NCI-H1436 (cell line): ENCODE measurements at places on chromosomes 3 and 15.

GRCh38 chr3:50157827-50158529 lies 2.9 kb downstream of the SEMA3F start:
- no peak for DNase-seq

DNA sequence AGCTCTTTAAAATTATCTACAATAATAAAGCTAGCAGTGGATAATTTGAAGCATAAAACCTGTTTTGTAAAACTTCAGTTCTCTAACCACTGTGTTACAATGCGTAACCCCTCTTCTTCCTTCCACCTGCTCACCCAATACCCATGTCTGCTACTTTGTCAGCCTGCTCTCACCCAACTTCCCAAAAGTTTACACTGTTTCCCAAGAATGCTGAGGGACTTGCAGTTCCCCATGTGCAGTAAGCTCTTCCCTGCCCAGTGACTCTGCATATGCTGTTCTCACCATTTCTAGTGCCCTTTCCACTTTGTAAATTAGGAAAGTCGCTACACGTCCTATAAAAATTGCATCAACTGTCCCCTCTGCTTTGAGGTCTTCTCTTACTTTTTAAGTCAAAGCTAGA lies 315.9 kb upstream of the SEMA6D start:
- DNase-seq = no peak

- no peak for DNase-seq
These were observed 336.1 kb upstream of the NR2F2 start for GRCh38 chr15:95994418-95994817.

GRCh38 chr3:40490916-40491315 lies 14.0 kb downstream of the ZNF619 start:
- DNase-seq = no peak

- no peak for DNase-seq
These were observed 11.9 kb downstream of the CFAP161 start for GRCh38 chr15:81146006-81146405.

GRCh38 chr3:55873523-55874254 lies 386.6 kb upstream of the WNT5A start:
- no peak for DNase-seq

GRCh38 chr3:52892625-52893311 lies 4.6 kb downstream of the STIMATE start:
- no peak for DNase-seq

DNA sequence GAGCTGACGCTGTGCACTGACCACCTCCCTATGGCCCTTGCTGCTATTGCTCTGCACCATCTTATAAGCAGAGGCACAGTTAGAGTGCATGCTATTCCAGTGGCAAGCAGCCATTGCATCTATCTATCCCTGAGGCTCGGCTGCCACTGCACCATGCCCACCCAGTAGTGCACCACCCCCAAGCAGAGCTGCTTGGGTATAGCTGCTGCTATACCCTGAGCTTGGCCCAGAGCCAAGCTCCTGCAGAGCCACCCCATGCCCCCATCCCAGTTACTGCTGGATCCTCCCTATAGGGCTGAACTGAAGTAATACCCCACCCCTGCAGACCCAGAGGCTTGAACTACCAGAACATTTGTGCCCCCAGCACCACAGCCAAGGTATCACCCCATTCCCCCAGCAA lies 19.6 kb upstream of the IGSF10 start:
- no peak for DNase-seq

- DNase-seq = peak; percentile 34
These were observed 28.5 kb downstream of the PLXNA1 start for GRCh38 chr3:127011270-127011992.

- no peak for DNase-seq
These were observed 316.4 kb downstream of the THSD4 start for GRCh38 chr15:71431343-71432336.

GRCh38 chr15:94258246-94258645 lies 26.9 kb downstream of the MCTP2 start:
- DNase-seq = no peak

- no peak for DNase-seq
These were observed 18.7 kb upstream of the ANXA2 start for GRCh38 chr15:60416484-60416883.

DNA sequence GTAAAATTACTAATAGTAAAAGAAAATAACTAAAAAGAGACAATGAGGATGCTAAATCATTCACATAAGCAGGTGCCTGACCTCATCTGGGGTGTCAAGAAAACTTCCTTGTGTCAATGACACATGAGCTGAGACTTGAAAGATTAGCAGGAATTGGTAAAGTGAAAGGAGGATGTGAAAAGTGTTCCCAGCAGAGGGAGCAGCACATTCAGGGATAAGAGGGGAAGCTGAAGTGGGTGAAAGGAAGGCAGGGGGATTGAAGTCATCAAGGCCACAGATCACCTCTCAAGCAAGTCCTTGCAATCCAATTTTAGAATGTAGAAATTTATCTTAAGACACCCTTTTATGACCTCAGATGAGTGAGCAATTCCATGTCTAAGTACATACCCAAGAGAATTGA lies 60.2 kb upstream of the ACP3 start:
- DNase-seq = peak; percentile 29

DNA sequence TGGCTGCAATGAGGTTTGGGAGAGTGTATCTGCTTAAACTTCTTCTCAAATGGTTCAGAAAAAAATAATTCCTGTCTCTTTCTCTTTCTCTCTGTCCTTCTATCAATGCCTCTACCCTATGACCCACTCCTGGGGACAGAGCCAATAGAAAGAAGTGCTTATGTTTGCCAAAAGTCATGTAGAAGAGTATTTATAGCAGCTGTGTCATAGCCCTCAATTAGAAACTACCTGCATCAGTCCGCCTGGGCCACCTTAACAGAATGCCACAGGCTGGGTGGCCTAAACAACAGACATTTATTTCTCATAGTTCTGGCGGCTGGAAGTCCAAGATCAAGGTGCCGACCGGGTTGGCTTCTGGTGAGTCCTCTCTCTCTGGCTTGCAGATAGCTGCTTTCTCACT lies 92.5 kb downstream of the HMG20A start:
- no peak for DNase-seq

DNA sequence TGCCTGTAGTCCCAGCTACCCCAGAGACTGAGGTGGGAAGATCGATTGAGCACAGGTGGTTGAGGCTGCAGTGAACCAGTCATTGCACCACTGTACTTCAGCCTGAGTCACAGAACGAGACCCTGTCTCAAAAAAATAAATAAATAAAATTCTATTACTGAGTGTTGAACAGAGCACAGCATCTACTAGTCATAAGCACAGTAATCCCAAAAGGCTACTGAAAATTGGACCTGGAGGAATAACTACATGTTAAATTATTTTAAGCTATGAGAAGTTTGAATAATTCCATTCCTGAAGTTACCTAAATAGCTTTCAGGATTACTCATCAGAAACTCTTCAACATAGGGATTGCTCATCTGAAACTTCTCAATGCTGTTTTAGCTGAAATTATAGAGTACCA lies 43.4 kb downstream of the ARMC8 start:
- DNase-seq = no peak

DNA sequence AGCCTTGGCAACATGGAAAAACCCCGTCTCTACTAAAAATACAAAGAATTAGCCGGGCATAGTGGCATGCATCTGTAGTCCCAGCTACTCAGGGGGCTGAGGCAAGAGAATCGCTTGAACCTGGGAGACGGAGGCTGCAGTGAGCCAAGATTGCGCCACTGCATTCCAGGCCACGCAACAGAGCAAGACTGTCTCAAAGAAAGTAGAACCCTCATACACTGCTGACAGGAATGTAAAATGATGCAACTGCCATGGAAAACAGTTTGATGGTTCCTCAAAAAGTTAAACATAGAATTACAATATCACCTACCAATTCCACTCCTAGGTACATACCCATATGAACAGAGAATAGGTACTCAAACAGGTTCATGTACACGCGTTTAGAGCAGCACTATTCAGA lies 158.9 kb downstream of the TBC1D5 start:
- DNase-seq = no peak

GRCh38 chr3:12979151-12979946 lies 93.9 kb downstream of the IQSEC1 start:
- DNase-seq = no peak

GRCh38 chr3:149830902-149831301 lies 17.9 kb downstream of the RNF13 start:
- DNase-seq = no peak

DNA sequence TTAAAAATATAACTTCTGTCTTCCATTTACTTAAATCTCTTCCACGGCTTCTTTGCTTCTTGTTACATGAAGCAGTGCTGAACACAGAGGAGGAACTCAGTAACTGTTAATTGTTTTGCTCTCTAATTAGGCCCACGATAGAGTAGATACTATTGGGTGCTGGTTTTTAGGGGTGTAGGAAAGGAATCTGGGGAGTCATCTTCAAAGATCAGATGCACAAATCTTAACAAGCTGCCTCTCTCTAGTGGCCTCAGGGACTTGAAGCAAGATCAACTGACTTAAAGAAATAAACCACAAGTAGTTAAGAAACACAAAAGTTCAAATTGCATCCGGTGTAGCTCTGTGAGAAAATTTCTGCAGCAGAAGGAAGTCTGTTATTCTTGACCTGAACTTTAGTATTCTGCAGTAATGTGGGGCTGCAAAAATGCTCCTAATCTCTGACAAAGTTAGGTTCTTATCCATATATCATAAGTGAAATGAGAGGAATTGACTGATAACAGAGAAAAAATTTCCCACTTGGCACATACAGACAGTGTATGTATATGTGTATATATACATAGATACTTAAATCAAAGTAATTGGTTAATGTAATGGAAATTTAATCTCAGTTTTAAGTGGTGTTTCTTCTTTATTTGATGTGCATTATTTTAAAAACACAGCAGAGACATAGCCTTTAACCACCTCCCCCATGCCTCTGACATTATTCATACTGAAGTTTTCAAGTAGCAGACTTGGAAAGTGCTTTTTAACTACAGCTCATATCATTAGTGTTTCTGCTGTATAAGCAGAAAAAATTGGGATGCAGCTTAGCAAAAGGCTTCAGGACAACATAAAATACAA lies 51.8 kb downstream of the CHST2 start:
- DNase-seq = no peak

GRCh38 chr3:55818485-55818884 lies 331.4 kb upstream of the WNT5A start:
- no peak for DNase-seq

- DNase-seq = no peak
These were observed 66.3 kb upstream of the ACAD9 start for GRCh38 chr3:128813097-128813496.

GRCh38 chr3:45938043-45938435 lies 5.2 kb upstream of the CXCR6 start:
- no peak for DNase-seq

DNA sequence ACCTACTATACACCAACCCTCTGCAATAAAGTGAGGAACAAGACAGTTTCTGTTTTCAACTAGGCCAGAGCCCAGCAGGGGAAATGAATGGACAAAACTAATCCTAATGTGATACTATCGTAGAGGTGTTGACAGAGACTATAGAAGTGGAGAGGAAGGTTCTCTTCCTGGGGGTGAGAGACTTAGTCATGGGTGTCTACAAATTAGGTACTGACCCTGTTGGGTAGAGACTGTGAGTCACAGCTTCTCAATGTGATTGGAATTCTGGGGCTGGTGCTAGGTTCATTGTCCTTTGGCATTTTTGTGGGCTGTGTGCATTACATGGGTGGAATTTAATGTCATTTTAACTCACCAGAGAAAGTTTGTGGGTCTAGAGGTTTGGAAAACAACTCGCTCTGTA lies 79.3 kb downstream of the ADAMTSL3 start:
- DNase-seq = no peak

DNA sequence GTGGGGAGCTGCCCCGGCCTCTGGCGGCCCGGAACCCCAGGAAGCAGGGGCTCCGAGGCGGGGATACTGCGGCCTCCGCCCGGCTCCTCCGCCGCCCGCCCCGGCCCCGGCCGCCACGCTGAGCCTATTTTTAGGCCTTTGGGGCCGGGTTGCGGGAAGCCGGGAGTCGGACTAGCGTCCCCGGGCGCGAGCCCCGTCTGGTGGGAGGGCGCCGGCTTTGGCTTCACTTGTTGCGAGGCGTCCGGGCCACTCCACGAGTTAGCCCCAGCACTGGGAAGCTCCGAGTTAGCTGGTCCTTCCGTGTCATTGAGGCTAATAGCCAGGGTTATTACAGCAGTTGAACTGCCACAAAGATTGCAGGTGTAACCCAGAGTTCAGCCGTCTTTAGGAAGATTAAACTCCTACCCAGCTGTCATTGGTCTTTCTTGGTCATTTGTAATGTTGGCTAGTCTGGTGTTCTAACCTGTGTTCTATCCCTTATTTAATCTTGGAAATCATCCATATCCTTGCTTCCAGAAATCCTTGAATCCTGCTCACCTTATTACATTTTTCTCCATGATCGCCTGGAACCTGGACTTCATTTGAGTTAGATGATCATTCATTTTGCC lies 791 bp downstream of the GYG1 start:
- peak; percentile 14 for DNase-seq

DNA sequence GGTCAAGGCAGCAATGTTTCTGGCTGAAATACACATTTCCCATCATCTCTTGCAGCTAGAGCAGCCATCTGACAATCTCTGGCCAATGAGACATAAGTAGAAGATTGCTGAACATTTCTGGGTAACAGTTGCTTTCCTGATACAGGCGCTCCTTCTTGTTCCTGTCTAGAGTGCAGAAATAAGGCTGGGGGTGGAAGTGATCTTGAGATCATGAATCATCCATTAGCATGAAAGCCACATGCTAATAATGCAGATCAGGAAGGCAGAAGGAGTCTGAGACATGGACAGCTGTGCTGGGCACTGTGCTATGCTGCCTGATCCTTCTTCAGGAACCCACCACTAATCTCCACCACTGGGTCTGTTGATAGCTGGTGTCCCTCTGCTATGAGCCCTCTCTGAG lies 14.8 kb upstream of the TMEM108 start:
- no peak for DNase-seq

- DNase-seq = no peak
These were observed 318.9 kb upstream of the COL8A1 start for GRCh38 chr3:99319450-99319849.

GRCh38 chr3:188807006-188807405 lies 364.8 kb upstream of the TPRG1 start:
- DNase-seq = no peak
